Stimulated activated CD8-positive, alpha-beta memory T cell treated with anti-CD3 and anti-CD28 coated beads, Interleukin-4, amount 100 ng/mL, for 1 hour (primary cell): ENCODE measurements at places on chromosomes 13 and 19.
A peak's percentile ranks its signal among the peaks of the same experiment; 100 is the strongest.

DNA sequence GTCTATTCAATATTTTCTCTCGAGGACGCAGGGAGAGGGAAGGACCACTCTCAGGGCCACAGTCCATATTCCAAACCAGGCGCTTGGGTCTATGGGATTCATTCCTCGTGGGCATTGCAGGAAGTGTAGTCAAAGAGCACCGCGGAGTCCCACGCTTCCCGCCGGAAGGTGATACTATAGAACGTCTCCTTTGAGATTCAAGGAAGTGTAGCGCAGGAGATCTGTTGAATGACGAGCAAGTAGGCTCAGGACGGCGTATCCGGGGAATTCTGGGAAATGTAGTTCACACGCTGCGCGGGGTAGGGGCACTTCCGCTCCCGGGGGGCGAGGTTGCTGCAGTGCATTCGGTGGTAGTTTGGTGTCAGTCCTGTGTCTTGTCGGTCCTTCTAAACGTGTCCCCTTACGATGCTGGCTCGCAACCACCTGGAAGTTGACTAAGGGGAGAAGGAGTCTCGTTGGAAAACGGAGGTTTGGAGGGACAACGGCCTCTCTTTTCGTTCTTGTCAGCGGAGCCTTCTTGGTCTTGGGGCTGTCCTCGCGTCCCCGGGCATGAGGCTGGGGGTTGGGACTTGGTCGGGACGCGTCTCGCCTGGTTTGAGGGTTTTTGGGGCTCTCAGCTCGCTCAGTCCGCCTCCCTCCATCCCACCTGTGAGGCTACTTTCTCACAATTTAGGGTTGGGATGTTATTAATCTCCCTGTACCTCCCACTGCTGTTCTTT, at the start of gene ZNF284:
TSS of gene ZNF284 (plus strand) at position 336 of the 719 bp plus-strand sequence. CDS start 4,231 bp downstream, outside the sequence.
- peak; percentile 63 for DNase-seq

- DNase-seq: no peak
Observed at GRCh38 chr19:50325310-50326100, 3.7 kb downstream of the KCNC3 start.

DNA sequence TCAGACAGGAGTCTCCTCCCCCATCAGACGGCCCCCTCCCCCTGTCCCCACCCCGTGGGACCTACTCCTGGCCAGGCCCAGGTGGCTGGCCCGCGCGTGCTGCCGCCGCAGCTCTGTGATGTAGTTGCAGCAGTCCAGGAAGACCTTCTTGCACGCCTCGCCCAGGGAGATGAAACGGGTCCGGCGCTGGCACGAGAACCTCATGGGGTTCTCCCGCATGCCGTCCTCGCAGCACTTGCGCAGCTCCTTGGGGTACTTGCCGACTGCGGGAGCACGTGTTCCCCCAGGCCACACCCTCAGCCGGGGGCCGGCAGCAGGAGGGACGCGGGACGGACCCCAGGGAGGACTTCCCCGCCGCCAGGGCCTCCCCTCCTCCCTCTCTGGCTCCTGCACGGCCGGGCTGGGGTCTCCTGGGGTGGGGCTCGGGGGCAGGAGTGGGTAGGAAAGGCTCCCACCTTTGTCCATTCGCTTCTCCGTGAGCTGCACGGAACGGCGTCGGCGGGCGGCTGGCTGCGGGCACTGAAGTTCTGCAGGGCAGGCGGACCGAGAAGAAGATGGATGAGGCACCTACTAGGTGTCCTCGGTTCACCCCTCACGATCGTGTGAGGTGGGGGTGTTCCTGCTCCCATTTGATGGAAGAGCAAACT, 13.3 kb downstream of the C3 start:
- no peak for DNase-seq

- DNase-seq: no peak
Observed at GRCh38 chr13:50527188-50527587, 316.3 kb downstream of the DLEU7 start.

DNA sequence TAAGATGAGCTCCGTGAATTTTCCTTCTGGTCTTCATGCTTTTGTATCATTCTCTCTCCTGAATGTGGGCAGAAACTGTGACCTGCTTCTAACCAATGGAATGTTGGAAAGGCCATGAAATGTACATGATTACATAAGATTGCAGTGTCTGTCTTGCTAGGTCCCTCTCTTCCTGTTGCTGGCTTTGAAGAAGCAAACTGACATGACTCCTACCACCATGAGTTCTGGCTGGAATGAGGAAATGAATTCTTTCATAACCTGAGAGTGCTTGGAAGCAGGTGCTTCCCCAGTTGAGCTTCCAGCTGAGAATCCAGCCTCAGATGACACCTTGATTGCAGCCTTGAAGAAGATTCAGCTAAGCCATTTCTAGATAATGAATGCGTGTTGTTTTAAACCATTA, 275.0 kb upstream of the MIR17HG start:
- DNase-seq: no peak

GRCh38 chr13:98471934-98472333, 105.0 kb downstream of the STK24 start:
- DNase-seq: no peak

- DNase-seq: no peak
Observed at GRCh38 chr13:29758531-29759114, 91.8 kb downstream of the UBL3 start.

- no peak for DNase-seq
Observed at GRCh38 chr13:98315466-98315865, 138.4 kb upstream of the RNF113B start.

- DNase-seq: no peak
Observed at GRCh38 chr13:49604570-49604969, 19.2 kb upstream of the RCBTB1 start.
